ENCODE measurements at places on chromosomes 12 and 14. TPM values are rescaled to one million over a fixed set of nuclear protein-coding genes. Genes with fewer than 3 reads are reported as not detected.

- no peak for DNase-seq
These were observed 19.2 kb upstream of the OAS1 start for GRCh38 chr12:112887550-112887949.

Gene CLEC2A
- not detected for total RNA-seq

Gene NFATC4
- total RNA-seq, result 6.7 TPM

- DNase-seq, result no peak
These were observed 111.4 kb downstream of the FOXA1 start for GRCh38 chr14:37483672-37484071.

- no peak for DNase-seq
These were observed 4.4 kb downstream of the TRMT61A start for GRCh38 chr14:103533137-103533998.

GRCh38 chr12:119307747-119308146, 26.8 kb upstream of the CCDC60 start:
- DNase-seq, result no peak

Gene PITPNM2
- 2.4 TPM for total RNA-seq

Gene ARHGEF40
- total RNA-seq, result 64.4 TPM

Gene OR4E2
- not detected for total RNA-seq

GRCh38 chr12:52006726-52007157, at the start of gene TAMALIN:
Gene TAMALIN, plus strand, starts transcription at chr12:52006946. Its CDS starts 74 bp downstream, at chr12:52007020.
- no peak for DNase-seq

Gene EXOC3L4
- total RNA-seq, result 0.94 TPM

DNA sequence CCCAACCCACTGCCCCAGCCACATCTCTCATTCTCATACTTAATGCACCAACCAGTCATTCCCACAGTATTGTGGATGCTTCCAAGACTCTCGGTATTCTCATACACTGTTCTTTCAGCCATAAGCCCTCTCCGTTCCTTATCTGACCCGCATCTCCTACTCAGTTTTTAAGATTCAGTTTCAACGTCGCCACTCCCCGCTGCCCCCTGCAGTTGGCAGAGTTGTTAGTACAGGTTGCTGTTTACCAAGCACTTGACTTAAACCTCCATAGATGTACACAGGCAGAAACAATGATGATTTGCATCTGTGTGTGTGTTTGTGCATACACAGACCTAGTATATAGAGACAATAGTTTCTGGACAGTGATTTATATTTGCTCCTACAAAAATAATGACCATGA, 40.2 kb downstream of the PAH start:
- no peak for DNase-seq

DNA sequence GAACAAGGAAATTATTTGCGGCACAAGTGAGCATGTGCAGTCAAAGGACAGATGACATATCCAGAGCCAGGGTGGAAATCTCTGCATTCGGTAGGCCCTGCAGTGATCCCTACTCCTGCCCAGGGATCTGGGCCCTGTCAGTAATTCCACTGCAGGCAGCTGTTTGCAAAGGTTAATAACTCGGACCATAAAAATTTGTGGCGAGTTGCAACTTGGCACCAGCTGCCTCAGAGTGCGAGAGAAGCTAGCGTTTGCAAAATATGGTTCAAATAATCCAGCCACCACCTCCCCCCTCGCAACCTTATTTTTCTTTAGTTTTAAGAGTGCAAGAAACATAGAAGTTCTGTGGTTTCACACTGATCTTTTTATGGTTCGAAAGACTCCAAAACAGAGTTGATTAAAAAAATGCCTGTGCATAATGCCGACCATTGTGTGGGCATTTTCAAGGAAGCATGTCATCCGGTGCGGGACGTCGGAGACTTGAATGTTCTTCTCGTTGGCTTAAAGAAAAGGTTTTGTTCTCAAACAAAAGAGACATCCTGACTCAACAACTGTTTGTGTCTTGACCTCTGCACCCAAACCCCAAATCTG, 224.5 kb downstream of the BCL11B start:
- DNase-seq, result no peak

Gene RAPGEF3
- total RNA-seq, result 125 TPM

DNA sequence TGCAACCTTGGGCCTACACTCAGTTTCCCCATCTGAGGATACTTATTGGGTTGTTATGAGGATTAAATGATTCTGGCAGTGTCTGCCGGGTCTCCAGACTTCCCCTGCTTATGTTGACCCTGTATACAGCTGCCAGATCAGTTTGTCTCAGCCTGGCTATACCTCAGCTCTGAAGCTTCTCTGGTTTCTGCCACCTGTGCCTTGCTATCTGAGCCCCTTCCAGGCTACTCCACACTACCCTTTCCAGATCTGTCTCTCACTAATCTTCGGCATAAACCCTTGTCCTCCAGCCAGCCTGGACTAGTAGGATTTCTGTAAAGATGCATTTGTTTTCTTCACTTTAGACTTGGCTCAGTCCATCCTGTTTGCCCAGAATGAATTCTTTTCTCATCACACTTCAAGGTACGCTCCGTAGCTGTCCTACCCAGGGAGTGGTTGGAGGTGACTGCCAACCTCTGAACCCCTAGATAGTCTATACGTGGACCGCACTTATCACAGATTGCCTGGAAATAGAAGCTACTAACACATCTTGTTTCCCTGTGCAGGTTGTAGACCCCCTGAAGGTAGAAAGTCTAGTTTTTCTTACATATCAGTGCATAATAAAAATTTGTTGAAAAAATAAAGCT, 422.4 kb downstream of the RAD51B start:
- DNase-seq, result no peak

DNA sequence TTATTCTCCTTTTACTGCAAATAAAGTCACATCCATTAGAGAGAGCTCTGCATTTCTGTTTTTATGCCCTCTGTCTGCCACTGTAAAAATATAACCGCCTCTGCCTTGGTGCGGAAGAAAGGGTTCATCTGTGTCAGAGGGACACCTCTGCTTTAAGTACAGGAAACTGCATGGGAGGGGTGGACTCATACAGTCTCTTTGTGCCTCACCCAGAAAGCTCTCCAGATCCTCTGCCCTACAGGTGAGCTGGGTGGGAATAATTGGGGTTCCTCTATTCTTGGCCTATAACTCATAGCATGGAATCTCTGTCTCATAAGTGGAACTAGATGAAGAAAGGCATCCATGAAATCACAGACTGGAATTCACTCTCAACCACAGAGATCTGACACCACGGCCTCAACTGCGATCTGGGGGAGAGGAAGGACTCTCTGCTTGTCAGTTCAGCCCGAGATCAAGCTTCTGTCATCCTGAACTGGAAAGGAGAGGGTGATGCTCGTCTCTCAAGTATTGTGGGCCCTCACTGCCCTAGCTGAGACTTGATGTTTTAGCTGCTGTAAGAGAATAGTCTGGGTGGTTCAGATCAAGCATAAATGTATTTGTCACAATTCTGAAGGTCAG, 702.3 kb downstream of the TMEM121 start:
- no peak for DNase-seq

GRCh38 chr12:110796952-110797351, 49.8 kb upstream of the CCDC63 start:
- peak; percentile 14 for DNase-seq

Gene TRHDE
- 17.5 TPM for total RNA-seq

Gene SLCO1B1
- not detected for total RNA-seq

Gene SERPINA1
- 32.1 TPM for total RNA-seq

Gene PMCH
- total RNA-seq, result not detected

DNA sequence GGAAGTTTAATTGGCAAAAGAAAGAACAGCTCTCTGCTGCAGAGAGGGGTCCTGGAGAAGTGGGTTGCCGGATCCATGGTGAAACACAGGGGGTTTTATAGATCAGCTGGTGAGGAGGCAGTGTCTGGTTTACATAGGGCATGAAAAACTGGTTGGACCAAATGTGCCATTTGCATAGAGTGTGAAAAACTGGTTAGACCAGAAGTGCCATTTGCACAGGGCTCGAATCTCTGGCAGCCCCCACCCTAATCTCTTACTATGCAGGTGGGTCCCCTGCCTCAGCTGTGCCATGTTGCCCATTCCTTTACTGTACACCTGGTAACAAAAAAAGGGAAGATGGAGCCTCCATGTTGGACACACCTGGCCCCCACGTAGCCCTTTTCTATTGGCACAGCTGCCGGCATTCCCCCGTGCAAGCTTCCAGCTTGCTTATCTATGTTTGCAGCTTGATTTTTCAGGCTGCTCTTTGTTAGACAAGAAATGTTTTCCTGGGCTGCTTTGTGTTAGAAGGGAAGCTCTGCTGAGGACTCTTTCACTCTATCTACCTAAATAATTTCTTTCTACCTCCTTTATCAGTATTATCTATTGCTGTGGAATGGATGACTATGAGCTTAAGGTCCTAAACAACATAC, 61.1 kb upstream of the TMEM132D start:
- no peak for DNase-seq

Gene SLC6A13
- 1.0 TPM for total RNA-seq

- no peak for DNase-seq
These were observed 5.1 kb downstream of the AKAP3 start for GRCh38 chr12:4643747-4644146.

DNA sequence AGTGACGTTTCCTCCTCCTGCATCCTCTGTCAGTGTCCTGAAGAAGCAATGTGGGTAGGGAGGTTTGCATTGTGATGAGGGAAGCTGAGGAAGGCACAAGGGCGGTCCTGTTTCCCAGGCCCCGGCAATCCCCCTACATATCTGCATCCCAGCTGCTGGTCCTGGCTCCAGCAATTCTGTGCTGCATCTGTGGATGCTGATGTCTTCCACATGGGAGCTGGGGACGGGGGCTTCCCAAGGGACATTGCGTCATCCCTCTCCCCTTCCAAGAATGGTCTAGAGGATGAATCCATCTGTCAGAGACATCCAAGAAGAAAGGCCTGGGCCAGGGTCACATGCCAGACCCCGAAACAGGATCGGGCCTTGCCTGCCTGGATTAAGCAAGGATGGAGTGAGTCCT, 52.1 kb downstream of the TSPAN11 start:
- no peak for DNase-seq

Gene NRXN3
- total RNA-seq, result 2.9 TPM

- no peak for DNase-seq
These were observed 50.0 kb downstream of the SPRING1 start for GRCh38 chr12:116687888-116688287.

- peak; percentile 11 for DNase-seq
These were observed 115.4 kb downstream of the SOX5 start for GRCh38 chr12:23834076-23834475.

DNA sequence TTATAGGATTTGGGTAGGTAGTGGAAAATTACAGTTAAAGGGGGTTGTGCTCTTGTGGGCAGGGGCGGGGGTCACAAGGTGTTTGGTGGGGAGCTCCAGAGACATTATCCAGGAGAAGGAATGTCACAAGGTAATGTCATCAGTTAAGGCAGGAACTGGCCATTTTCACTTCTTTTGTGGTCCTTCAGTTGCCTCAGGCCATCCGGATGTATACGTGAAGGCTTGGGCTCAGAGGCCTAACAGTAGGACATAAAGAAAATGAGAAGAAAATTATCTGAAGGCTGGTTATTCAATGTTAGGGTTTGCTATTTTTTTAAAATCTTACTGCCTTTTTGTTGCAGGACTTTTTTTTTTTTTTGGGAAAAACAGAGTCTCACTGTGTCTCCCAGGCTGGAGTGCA, 2.5 kb upstream of the PSEN1 start:
- no peak for DNase-seq

DNA sequence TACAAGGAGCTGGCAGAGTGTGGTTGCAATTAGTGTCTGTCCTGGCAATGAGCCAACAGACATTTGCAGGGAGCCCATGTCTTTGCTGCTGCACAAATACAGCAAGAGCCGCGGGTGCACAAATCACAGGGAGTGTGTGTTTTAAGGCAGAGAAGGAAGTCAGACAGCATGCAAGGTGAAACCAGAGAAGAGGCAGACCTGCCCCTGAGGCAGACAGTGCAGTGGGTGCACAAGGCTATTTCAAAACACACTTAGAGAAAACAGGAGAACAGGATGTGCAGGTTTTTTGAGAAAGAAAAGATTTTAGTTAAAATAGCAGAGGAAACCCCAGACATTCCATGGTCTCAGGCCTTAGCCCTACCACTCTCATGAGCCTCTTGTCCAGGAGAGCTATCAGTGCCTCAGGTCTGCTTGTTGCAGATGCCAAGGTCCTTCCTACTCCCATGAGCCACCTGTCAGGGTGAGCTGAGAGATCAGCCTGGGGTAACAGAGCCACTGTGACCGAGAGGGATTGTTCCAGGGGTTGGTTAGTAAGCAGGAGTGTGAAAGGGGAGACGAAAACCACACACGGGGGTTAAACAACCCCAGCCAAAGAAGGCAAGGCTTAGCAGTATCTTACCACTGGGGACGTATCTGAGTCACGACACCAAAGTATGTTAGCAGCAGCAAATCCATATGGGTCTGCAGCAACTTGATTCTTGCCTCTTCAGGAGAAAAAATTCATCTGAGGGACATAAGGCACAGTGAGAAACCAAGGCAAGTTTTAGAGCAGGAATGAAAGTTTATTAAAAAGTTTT, 78.1 kb downstream of the C14orf132 start:
- no peak for DNase-seq

Gene GYS2
- total RNA-seq, result not detected

DNA sequence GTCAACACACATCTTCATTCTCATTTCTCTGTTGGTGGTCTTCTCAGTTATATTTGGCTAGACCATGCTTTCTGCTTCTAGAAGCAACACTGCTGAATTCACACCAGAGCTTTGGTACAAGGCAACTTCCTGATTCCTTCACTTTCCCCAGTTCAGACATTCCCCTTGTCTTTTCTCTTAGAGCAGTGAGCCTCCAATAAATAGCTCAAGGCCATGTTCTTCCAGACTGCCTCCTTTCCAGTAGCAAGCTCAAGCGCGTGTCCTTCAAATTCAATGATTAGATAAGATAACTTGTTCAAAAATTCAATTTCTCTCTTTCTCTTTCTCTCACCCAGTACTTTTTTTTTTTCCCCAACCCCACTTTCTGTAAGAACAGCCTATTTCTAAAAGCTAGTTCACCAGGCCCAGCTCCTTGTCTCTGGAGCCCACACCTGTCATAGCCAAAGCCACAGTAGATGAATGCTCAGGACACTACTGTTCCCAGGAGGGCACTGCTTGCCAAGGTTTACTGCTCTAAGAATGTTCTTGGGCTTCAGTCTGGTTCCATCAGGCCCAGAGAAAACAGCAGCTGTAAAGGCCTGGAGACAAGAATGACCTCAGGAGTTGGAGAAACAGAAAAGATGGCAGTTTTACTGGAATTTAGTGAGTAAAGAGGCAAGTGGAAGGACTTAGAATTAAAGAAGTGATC, 17.7 kb downstream of the TBK1 start:
- DNase-seq, result no peak

- DNase-seq, result peak; percentile 85
These were observed 2.1 kb upstream of the PLEK2 start for GRCh38 chr14:67413806-67414769.

Gene WIF1
- not detected for total RNA-seq

Gene KRT5
- 10.2 TPM for total RNA-seq

Gene KLRK1
- total RNA-seq, result not detected

Measured in renal cortical epithelial cell (primary cell).